ENCODE measurements at places on chromosomes 5 and 9.

DNA sequence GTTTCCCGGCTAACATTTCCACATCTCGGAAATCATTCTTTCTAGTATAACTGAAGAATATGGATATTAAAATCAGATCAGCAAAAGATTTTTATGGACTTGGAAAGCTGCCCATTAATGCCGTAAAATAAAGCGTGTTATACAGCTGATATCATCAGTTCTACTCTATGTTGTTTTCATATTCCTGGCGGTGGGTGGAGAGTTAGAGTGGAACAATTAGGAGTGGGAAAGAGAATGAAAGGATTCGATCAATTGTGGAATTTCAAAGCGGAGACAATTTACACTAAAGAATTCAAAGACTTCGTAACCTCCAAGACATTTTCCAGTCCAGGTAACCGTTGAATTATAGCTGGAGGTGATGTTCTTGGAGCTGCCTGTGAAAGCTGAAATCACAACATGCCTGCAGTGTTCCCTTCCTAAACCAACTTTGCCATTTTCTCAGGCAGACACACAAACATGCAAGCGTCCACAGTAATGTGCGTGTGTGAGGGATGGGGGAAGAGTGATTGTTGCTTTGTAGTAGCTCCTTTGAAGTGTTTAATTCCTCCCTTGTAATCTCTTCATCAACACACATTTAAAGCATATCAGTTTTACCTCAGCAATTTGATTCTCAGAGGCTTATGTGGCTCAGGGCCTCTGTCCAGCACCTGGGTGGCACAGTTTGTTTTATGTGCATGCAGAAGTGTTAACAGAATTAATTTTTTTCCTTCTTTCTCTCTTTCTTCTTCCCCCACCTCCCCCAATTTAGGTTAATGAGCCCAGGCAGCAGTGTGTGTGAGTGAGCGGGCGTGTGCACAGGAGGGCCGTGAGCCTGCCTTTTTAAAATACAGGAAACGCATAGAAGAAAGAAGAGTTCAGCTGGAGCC lies 544.1 kb downstream of the RAB3C start:
- no peak for DNase-seq

DNA sequence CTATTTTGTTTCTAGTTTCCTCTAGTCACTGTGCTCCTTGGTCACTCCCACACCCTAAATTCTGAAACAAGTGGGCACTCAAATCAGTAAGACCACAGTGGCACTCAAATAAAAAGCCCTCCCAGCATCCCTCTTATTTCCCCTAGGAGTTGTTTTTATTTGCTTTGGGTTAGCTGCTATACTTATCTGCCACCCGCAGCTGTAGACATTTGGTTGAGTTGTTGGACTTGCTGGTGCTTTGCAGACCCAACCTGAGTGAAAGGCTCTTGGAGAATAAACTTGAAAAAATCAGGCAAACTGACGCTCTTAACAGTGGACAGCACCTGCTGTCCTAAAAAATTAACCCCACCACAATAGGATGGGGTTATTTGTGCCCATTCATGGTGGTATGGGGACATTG lies 203.0 kb downstream of the SPATA31A6 start:
- no peak for DNase-seq

- DNase-seq: no peak
Observed at GRCh38 chr9:126294331-126295081, 32.1 kb upstream of the MVB12B start.

DNA sequence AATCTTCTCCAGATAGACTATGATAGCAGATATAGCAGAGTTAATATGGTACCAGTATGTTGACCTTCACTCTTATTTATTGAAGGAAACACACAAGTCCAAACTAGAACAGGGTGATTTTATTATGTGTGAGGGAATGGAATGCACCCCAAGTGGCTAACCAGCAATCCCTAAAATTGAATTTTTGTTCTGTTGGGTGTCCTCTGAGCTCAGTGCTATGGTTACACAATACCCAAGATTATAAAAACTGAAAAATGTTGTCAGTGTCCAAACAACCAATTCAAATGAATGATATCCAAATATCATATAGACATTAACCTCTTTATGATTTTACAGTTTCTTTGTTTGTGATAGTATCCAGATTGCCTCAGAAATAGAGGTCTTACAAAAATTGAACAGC lies 60.9 kb downstream of the NNT start:
- no peak for DNase-seq

DNA sequence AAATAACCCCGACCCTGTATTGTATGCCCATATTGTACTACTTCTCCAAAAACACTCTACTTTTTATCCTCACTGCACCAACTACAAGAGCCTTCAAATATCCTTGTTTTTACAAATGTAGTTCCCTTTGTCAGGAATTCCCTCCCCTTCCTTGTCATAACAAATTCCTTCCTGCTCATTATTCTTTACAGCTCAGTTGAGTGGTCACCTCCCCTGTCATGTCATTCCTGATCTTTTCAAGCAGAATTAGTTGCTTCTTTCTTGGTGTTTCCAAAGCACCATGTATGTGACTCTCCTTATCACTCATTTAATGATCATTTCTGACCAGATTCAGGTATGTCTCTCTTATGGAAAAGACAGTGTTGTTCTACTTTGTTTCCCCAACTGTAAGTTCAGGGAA lies 194.2 kb upstream of the SMC2 start:
- no peak for DNase-seq

DNA sequence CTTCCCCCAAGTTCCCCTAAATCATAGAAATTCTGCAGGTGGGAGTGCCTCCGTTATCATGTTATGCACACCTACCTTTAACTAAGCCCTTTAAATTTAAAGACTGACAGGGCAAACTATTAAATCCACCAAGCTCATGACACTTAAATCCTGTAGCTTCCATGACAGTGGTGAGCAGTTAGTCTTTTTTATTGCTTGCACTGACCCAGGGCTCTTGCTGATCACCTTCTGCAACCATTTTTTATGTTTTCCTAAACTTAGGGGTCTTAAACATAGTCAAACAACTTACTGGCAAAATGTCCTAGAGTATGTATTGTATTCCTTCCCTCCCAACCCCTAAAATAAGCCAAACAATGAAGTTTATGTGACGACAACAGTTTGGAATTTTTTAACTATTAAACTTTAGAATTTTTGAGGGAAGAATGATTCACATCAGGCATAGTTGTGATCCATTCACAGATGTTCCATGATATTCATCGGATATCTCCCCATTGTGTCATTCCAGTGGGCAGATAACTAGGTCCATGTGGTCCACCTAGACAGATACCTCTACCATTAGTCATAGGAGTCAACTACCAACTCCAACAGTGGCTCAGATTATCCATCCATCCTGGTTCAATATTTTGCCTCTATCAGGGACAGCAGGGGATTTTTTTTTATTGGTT lies 283.1 kb downstream of the ADAMTS6 start:
- no peak for DNase-seq

DNA sequence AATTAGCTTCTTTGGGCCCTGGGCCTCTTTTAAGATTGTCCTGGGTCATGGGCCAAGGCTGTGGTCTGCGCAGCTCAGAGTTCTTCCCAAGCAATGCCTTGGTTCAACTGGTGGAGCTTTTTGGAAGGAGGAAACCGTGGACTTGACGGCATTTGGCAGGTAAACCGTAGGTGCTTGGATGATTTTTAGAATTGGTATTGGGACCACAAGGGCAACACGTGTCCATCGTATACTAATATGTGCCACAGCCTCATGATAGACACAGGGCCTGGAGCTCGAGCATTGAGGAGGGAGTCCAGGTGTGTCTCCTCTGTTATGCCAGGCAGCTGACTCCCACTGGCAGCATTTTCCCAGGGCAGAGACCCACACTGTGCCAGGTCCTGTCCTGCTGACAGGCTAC lies 120.9 kb upstream of the PITX1 start:
- DNase-seq: no peak

GRCh38 chr5:14707811-14708390 lies 43.4 kb downstream of the OTULIN start:
- DNase-seq: no peak

DNA sequence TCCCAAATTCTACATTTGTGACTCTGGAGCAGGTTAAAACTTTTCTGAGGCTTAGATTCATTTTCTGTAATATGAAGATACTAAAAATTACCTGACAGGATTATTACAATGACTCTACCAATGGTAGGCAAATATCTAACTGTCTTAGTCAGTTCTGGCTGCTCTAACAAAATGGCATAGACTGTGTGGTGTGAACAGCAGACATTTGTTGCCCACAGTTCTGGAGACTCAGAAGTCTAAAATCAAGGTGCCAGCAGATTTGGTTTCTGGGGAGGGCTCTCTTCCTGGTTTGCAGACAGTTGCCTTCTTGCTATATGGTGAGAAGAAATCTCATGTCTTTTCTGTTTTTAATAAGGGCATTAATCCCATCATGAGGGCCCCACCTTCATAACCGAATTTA lies 245.1 kb downstream of the MAST4 start:
- no peak for DNase-seq

GRCh38 chr5:32714836-32715235 lies 3.7 kb downstream of the NPR3 start:
- no peak for DNase-seq

DNA sequence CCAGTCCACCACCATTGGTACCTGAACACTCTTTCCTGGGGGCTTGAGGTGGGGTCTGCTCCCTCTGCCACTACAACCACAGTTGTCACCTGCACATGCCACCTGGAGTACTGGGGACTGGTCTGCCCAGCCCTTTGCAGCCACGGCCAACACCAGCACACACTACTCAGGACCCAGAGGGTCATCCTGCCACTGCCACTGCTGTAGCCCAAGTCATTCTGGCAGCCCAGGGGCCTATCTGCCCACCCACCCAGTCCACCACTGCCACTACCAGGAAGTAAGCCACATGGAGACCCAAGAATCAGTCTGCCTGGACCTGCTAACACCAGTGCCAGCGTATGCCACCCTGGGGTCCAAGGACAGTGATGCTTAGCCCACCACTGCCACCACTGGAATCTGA lies 302.4 kb upstream of the TRPC7 start:
- DNase-seq: no peak

- no peak for DNase-seq
Observed at GRCh38 chr5:11384441-11385250, 519.6 kb downstream of the CTNND2 start.

DNA sequence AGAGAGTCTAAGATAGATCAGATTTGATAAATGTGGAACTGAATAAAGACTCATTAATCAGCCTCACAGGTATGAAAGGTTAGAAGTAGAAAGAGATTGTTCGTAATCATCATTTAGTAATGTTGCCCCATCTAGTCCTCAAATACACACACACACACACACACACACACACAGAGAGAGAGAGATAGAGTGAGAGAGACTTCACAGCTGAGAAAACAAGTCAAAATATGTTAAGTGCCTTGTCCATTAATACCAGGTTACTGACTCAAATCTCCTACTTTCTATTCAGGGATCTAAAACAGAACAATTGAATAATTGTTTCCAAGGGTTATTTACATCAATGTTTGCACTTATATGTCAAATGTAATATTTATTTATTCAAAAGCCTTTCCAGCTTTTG lies 284.6 kb downstream of the MRPS30 start:
- no peak for DNase-seq

DNA sequence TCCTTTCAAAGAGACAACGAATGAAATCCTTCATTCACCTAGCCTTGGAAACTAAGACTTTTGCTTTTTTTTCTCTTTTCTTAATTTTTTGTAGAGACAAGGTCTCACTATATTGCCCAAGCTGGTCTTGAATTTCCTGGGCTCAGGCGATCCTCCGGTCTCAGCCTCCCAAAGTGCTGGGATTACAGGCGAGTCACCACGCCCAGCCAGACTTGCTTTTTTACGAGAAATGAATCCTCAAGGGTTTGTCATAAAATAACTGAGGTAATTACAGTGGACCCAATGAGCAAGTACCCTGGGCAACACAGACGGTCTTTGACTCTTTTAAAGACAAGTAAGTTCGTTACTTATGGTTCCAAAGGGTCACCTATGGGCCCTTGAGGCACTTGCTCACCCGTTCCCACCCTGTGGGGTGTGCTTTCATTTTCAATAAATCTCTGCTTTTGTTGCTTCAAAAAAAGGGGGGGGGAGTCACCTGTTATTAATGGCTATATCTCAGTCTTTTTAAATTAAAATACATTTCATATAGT lies 70.4 kb downstream of the TRPM6 start:
- DNase-seq: no peak

DNA sequence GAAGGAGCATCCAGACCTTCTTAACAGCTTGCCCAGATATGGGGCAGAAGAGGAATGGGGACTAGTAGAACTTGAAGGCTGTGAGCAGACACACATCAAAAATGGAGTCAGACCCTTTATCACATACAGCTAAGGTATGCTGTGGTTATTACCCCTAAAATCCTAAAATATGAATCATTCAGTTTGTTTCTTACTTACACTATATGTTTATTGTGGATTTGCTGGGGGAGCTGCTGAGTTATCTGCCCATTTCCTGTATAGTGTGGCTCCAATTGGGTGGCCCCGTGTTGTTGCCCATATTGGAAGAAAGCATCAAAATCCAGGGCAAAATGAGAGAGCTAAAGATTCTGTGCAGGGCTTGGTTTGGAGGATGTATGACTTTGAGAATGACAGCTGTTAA lies 56.9 kb downstream of the AP3S1 start:
- DNase-seq: no peak

DNA sequence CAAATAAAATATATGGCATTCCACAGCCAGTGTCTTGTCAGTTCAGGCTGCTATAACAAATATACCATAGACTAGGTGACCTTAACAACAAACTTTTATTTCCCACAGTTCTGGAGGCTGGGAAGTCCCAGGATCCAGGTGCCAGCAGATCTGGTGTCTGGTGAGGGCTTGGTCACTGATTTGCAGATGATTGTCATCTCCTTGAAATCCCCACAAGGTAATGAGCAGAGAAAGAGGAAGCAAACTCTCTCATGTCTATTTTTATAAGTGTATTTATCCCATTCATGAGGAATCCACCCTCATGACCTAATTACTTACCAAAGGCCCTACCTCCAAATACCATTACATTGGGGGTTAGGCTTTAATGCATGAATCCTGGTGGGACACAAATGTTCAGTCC lies 663.2 kb downstream of the TLR4 start:
- DNase-seq: no peak

GRCh38 chr5:57292336-57292735 lies 118.5 kb downstream of the GPBP1 start:
- DNase-seq: no peak

All from stimulated activated CD4-positive, alpha-beta T cell treated with anti-CD3 and anti-CD28 coated beads, Interleukin-1b, Interleukin-23, amount 100 ng/mL, for 1 hour (primary cell).